A673 (cell line): ENCODE measurements at places on chromosomes 1 and 21. TPM values are rescaled to one million over a fixed set of nuclear protein-coding genes. Genes with fewer than 3 reads are reported as not detected.

The HPDL gene
- 7.3 and 7.8 TPM in 2 replicates for total RNA-seq

The NEK2 gene
- total RNA-seq = 45.7 and 48.8 TPM in 2 replicates

The RGS13 gene
- 0.09 TPM in 1 of 2 replicates, not detected in the other for total RNA-seq

The OPTC gene
- not detected in 2 replicates for total RNA-seq

The NBPF3 gene
- 12.9 and 15.3 TPM in 2 replicates for total RNA-seq

The CBS gene
- 126 and 166 TPM in 2 replicates for total RNA-seq

The MTARC1 gene
- total RNA-seq = 0.43 TPM in 1 of 2 replicates, not detected in the other

The LMX1A gene
- total RNA-seq = not detected in 2 replicates

The FABP3 gene
- 0.66 TPM in 1 of 2 replicates, not detected in the other for total RNA-seq

The PGLYRP3 gene
- not detected in 2 replicates for total RNA-seq

The SLC22A15 gene
- total RNA-seq = 0.39 and 0.52 TPM in 2 replicates

The ARMH1 gene
- 0.26 and 0.87 TPM in 2 replicates for total RNA-seq

The NPR1 gene
- total RNA-seq = 0.87 and 1.1 TPM in 2 replicates

The ODF2L gene
- total RNA-seq = 34.9 and 38.9 TPM in 2 replicates

The INKA2 gene
- total RNA-seq = 0.62 and 0.74 TPM in 2 replicates

The NUDT4B gene
- total RNA-seq = not detected in 2 replicates

The MMEL1 gene
- total RNA-seq = not detected in 2 replicates

The CGN gene
- 2.6 and 4.1 TPM in 2 replicates for total RNA-seq

The IGSF5 gene
- not detected in 2 replicates for total RNA-seq

The LYSMD1 gene
- total RNA-seq = 7.7 and 8.1 TPM in 2 replicates
